ENCODE measurements at places on chromosomes 7 and 10.
A peak's percentile ranks its signal among the peaks of the same experiment; 100 is the strongest.

DNA sequence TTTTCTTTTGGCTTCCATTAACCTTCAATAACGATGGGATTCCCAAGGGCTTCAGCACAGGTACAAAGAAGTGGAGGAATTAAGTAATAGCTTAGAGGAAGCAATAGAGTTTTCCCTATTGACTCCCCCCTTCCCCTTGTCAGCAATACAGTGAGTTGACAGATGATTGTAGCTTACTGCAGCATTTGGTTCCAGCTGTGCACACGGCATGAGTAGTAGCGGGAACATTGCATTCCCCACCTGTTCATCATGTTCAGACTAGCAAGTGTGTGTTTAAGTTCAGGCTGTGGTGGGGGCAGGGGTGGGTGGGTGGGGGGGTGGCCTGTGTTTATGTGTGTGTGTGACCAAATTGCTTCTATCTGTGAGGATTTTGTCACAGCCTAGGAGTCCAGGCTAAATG is 4.6 kb upstream of the ADRA2A start:
- no peak for ATAC-seq

GRCh38 chr10:124640538-124641231 is 103.5 kb downstream of the FAM53B start:
- ATAC-seq = peak; percentile 47

DNA sequence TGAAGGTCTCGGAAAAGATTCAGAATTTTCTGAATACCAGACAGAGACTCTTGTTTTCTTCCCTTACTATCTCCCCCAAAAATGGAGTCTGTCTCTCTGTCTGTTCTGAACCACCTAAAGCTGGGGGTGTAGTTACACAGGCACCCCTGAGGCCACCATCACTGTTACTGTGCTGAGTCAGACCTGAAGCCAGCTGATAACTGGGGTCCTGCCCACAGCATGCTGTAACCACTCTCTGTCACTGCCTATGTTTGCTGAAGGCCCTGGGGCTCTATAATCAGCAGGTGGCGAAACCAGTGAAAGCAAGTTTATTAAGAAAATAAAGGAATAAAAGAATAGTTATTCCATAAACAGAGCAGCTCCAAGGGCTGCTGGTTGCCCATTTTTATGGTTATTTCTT is 575.2 kb upstream of the POT1 start:
- ATAC-seq = no peak

DNA sequence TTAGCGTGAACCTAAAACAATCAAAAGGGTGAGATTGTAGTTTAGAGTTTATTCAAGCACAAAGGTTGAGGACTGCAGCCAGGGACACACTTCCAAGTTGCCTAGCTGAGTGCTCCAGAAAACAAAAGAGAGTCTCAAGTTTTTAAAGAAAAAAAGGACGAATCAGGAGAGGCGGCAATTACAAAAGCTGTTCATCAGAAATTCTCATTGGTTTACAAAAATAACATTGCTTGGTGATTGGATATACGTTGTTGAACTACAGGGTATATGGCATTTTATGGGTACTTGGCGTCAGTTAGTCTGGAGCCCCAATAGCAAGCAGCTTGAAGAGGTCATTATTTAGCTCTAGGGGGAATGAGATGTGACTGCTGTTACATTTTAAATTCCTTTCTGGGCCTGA is 11.5 kb downstream of the ZNF438 start:
- ATAC-seq = no peak

- ATAC-seq = no peak
Observed at GRCh38 chr7:98724591-98724990, 107.5 kb downstream of the NPTX2 start.

DNA sequence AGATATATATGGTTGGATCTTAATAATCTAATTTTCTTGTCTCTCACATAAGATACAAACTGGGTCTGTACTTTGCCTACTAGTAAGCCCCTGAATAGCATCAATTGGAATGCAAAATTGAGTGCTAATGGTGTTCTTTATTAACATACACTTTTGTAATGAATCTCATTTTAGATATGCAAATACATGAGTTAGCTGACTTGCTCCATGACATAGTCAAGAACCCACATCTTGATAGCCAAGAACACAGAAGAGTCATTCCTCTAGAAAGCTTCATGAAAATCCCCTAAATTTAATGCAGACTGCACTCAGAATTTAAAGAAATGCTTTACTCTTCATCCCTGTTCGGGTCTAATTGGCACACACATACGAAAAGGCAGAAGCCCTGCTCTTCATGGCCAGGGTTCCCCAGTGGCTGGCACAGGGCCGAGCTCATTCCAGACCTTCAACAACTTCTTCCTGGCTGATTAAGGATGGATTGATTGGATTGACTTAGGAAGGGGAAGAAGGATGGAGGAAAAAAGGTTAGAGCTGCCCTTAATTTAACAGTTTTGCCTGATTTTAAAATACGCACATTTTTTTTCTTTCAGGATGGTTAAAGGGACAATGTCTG is 431.1 kb upstream of the KLF6 start:
- ATAC-seq = peak; percentile 74

DNA sequence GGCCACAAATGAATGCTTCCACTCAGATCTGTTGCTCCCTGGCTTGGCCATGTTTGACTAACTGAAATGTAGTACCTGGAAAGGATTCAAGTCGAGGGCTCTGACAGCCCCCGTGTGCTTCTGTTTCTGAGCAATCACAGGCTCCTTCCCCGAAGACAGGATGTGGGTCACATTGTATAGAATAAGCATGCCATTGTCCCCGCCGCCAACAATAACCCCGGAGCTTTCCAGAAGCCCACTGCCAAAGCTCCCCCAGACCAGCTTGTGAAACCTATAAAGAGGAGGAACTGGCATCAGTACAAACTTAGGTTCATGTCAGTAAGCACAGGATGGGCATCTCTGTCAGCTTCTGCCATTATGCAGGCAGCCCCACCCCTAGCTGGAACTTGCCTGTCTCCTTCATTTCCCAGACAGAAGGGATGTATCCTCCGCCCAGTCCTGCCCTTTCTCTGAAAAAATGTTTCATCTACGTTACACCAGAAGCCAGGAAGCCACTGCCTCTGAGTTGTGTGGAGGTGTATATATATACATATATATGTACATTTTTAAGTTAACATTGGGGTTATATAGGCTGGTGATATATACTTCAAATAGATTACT is 10.3 kb downstream of the SEC31B start:
- ATAC-seq = peak; percentile 40

DNA sequence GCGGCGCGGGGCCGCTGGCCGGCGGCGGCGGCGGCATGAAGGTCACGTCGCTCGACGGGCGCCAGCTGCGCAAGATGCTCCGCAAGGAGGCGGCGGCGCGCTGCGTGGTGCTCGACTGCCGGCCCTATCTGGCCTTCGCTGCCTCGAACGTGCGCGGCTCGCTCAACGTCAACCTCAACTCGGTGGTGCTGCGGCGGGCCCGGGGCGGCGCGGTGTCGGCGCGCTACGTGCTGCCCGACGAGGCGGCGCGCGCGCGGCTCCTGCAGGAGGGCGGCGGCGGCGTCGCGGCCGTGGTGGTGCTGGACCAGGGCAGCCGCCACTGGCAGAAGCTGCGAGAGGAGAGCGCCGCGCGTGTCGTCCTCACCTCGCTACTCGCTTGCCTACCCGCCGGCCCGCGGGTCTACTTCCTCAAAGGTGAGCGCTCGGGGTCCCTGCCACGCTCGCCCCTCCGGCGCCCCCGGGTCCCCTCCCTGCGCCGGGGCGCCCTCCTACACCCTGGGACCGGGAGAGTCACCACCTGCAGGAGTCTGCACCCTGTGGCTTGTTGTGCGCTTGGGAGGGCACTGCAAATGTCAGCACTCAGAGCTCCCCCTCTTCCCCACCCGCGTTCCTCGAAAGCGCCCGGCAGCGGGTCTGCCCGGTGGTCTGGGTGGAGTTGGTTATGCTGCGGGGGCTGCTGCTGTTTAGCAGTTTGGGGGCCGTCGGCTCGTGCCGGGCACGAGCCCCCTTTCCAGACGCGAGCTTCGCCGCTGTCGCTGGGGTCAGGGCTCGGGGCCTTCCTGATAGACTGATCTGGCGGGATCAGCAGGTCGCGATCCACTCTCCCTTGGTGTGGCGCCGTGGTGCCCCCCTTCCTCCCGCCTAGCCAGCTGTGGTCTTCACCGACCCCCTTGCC is 627 bp downstream of the DUSP5 start:
- ATAC-seq = peak; percentile 47

DNA sequence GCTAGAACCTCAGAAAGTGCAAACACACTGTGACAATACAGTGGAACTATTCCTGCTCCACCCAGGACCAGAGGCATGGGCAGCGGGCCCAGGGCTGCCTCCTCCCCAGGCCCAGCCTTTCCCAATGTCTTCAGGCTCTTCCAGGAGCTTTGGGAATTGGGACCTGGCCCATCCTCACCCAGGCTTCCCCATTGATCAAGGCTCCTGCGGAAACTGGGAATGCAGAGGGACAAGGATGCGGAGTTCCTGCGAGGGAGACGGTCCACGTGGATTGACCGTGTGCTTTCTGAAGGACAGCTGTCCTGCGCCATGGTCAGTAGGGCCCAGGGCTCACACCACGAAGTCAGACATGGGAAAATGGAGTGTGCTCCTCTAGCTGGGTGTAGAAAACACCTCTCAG is 56.6 kb downstream of the CSGALNACT2 start:
- no peak for ATAC-seq

GRCh38 chr7:150668472-150668911 is 17.0 kb upstream of the GIMAP2 start:
- peak; percentile 81 for ATAC-seq

DNA sequence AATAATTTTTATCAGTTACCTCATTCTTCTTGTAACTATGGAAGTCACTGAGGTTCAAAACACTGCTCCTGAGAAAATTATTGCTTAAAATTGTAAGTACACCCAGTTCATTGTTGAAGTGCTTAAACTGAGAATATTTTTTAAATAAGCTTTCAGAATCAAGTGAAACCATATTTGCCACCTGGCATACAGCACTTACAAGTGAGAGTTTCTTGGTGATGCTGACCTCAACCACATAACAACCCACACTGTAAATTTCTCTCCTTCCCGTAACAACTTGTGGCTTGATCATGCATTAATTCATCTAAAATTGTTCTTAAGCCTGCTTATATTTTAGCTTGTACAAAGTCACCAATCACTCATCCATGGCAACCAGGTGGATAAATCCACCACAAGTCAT is 34.0 kb downstream of the IMMP2L start:
- ATAC-seq = no peak

DNA sequence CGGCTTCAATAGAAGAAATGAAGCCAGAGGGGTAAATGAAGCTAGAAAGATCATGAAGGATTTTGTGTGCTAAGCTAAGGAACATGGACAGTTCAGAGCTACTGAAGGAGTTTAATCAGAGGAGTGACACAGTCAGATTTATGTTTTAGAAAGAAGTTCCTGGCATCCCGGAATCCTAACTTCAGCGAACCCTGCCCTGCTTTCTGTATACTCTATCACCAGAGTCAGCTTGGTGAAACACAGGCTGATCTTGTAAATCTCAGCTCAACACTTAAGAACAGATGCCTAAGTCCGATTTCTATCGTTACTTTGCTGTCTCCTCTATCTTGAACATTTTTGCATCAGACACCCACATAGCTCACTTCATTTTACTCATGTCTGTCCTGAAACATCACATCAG is 9.1 kb downstream of the AHR start:
- ATAC-seq = no peak

- ATAC-seq = no peak
Observed at GRCh38 chr10:44650691-44651661, 260.2 kb upstream of the TMEM72 start.

GRCh38 chr10:128062331-128062880 is 63.8 kb downstream of the MKI67 start:
- no peak for ATAC-seq

DNA sequence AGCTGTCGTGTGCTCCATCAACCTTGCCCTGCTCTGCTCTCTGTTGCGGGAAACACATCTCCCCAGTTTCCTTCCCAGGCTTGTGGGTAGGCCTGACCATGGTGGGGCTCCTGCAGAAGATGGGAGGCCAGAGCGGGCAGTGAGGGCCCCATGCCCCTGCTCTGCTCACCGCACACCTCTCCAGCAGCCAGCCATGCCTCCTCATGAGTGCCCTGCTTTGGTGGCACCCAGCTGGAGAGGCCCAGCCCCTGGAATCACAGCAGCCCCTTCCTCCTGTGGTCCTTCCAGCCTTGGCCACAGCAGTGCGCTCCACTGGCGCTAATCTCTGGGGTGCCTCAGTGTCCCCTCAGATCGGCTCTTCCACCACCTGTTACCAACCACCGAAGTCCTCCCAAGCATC is 4.2 kb upstream of the OPN4 start:
- ATAC-seq = no peak

DNA sequence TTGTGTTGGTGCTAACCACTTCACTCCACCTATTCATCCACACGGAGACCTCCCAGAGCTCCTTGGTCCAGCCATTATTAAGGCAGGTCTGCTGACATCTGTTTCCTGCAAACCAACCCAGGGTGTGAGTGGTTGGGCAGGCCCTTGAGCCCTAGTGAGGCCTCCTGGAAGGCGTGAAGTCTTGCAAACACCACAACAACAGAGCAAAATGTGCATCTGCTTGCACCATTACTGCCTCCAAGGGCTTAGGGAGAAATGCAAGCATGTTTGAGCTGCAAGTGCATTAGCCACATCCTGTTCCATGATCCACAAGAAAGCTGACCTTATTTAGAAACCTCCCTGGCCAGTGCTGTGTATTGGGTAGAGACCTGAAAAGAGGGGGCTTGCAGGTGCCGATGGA is 325.5 kb downstream of the GRID1 start:
- no peak for ATAC-seq

DNA sequence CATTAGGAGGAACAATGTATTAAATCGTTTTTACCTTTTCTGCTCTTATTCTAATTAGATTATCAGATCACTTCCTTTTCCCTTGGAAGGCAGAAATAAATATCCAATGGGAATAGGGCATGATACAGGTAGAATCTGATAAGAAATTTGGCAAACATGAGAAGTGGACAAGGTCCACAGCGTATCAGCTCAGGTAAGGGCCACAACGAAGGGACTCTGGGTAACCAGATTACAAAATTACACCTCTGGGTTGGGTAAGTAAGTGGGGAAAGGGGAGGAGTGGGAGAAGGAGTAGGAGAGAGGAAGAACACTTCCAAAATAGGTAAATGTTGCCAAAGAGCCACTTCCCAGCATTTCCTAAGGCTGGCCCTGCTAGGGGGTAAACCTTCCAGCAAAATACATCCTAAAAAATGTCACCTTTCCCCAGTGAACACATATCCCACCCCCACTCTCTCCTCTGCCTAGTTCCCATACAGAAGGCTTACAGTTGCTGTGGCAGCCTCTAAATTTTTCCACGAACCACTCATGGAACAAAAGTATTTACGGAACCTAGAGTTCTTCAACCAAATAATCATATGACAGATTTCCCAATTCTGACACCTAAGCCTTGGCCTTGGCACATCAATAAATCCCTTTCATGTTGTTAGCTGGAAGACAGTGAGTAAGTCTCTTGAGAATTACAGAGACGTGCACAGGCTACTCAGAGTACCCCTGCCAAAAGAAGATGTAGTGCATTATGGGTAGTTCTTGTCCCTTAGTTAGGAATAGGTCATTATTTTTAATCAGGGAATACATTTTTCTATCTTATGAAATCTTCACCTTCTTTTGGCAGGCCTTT is 51.5 kb upstream of the DLX6 start:
- ATAC-seq = no peak

GRCh38 chr7:333393-333764 is 43.4 kb downstream of the FOXL3 start:
- no peak for ATAC-seq

All from activated CD4-positive, CD25-positive, alpha-beta regulatory T cell treated with anti-CD3 and anti-CD28 coated beads, Interleukin-2, amount 50 U/mL, for 24 hours (primary cell).